Heart left ventricle (tissue), 16 donors: ENCODE measurements at places on chromosomes 12 and 14. TPM values are rescaled to one million over a fixed set of nuclear protein-coding genes. Genes with fewer than 3 reads are reported as not detected.

DNA sequence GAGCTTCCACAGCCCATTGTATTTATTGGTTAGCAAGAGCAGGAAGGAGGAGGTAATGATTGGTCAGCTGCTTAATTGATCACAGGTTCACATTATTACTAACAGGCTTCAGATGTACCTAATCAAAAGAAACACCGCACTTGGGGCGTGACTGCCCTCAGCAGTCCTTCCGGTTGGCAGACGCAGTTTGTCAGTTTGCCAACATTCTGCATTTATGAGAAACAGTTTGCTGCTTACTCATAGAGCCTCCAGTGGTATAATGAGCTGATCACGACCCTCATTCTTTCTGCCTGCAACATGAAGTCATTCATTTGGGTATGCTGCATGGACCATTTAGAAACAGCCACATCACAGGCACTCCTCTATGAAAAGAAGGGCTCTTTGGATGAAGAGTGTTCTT is 42.5 kb upstream of the PPM1H start:
- no peaks in the 10 kb centered on the region for H3K27me3 ChIP-seq
- no peak for DNase-seq
- no peaks in the 10 kb centered on the region for H3K36me3 ChIP-seq
- H3K27ac ChIP-seq: no peak overlapping the region

- H3K27me3 ChIP-seq: no peaks in the 10 kb centered on the region
- H3K27ac ChIP-seq: no peak overlapping the region
- no peak overlapping the region for H3K4me3 ChIP-seq
- H3K36me3 ChIP-seq: no peaks in the 10 kb centered on the region
Observed at GRCh38 chr14:73372529-73372928, 85.8 kb downstream of the NUMB start.

GRCh38 chr14:79783041-79783440 is 428.3 kb downstream of the DIO2 start:
- no peaks in the 10 kb centered on the region for H3K36me3 ChIP-seq
- no peak for DNase-seq
- H3K4me1 ChIP-seq: no peaks in the 10 kb centered on the region

GRCh38 chr12:96211988-96212387 is 17.8 kb downstream of the ELK3 start:
- H3K27ac ChIP-seq: peak overlapping the region; percentile 65
- H3K4me1 ChIP-seq: peaks cover 68% of the 10 kb centered on the region
- H3K4me3 ChIP-seq: no peak overlapping the region
- DNase-seq: no peak
- peaks cover 22% of the 10 kb centered on the region for H3K36me3 ChIP-seq
- no peaks in the 10 kb centered on the region for H3K27me3 ChIP-seq

- DNase-seq: peak; percentile 86
- no peaks in the 10 kb centered on the region for H3K27me3 ChIP-seq
- H3K27ac ChIP-seq: peak overlapping the region; percentile 77
- H3K4me1 ChIP-seq: peaks cover 24% of the 10 kb centered on the region
- H3K36me3 ChIP-seq: no peaks in the 10 kb centered on the region
Observed at GRCh38 chr14:104724981-104725771, 1.1 kb downstream of the ADSS1 start.

GRCh38 chr12:56537546-56537945 is 15.9 kb downstream of the RBMS2 start:
- H3K4me3 ChIP-seq: no peak overlapping the region
- H3K4me1 ChIP-seq: peaks cover 11% of the 10 kb centered on the region

TMPRSS12 gene
- not detected for total RNA-seq
